A549 treated with AZD2906 at 1 μM for 4 hours (cell line): ENCODE measurements at places on chromosomes 2 and 18. TPM values are rescaled to one million over a fixed set of nuclear protein-coding genes. Genes with fewer than 3 reads are reported as not detected.

The CCDC85A gene
- 0.31 to 0.46 TPM (median 0.35 TPM) in 5 replicates for total RNA-seq

The WDR35 gene
- total RNA-seq = 12.2 to 17.7 TPM (median 13.4 TPM) in 5 replicates

The LHCGR gene
- not detected in 5 replicates for total RNA-seq

The MBOAT2 gene
- total RNA-seq = 66.0 to 81.0 TPM (median 75.3 TPM) in 5 replicates

The ARHGAP15 gene
- total RNA-seq = not detected in 5 replicates

The ST8SIA5 gene
- total RNA-seq = 0.07 TPM in 1 of 5 replicates, not detected in the others

The SAG gene
- total RNA-seq = not detected in 5 replicates

The LYG1 gene
- 1.0 to 2.2 TPM (median 1.7 TPM) in 5 replicates for total RNA-seq

The CABLES1 gene
- 13.1 to 17.0 TPM (median 14.8 TPM) in 5 replicates for total RNA-seq

The SLC11A1 gene
- 0.16 to 0.21 TPM (median 0.17 TPM) in 5 replicates for total RNA-seq

The SPP2 gene
- total RNA-seq = not detected in 5 replicates
